IMR-90 (cell line): ENCODE measurements at places on chromosomes 2 and 18. TPM values are rescaled to one million over a fixed set of nuclear protein-coding genes. Genes with fewer than 3 reads are reported as not detected.

Gene LOXL3
- total RNA-seq: 14.2 and 17.9 TPM in 2 replicates

GRCh38 chr2:133390156-133390555 lies 178.1 kb downstream of the NCKAP5 start:
- no peak overlapping the region for H3K4me3 ChIP-seq
- H3K4me1 ChIP-seq: peaks cover 2% of the 10 kb centered on the region
- H3K36me3 ChIP-seq: no peaks in the 10 kb centered on the region
- H3K27ac ChIP-seq: no peak overlapping the region

DNA sequence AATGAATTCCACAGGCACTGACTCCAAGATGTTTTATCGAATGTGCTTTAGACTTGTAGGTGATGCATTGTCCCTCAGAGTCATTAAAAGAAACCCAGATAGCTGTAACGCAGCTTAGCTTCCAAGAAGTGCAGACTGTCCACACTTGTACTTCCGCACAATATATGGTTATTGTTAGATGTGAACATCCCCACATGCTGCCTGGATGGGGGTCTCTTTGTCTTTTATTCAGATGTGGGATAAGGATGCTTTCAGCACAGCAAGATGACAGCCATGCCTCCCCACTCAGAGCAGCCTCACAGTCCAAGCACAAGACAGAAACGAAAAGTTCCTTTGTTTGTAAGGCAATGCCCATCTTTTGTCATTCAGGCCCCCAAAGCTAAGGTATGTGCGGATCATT lies 416.6 kb downstream of the HRH4 start:
- no peak overlapping the region for H3K27ac ChIP-seq
- H3K4me1 ChIP-seq: peaks cover 8% of the 10 kb centered on the region
- H3K36me3 ChIP-seq: no peaks in the 10 kb centered on the region
- H3K27me3 ChIP-seq: no peaks in the 10 kb centered on the region
- DNase-seq: no peak

GRCh38 chr18:48766026-48766425 lies 184.7 kb downstream of the SMAD7 start:
- peaks cover 25% of the 10 kb centered on the region for H3K4me1 ChIP-seq
- peak; percentile 73 for DNase-seq
- H3K4me3 ChIP-seq: no peak overlapping the region
- peak overlapping the region; percentile 70; the same call in 1 of the 2 replicates for H3K27ac ChIP-seq
- H3K27me3 ChIP-seq: no peaks in the 10 kb centered on the region
- peaks cover 57% of the 10 kb centered on the region for H3K36me3 ChIP-seq

Gene CXCR1
- not detected in 2 replicates for total RNA-seq

Gene PRKCE
- total RNA-seq: 13.3 and 32.4 TPM in 2 replicates

DNA sequence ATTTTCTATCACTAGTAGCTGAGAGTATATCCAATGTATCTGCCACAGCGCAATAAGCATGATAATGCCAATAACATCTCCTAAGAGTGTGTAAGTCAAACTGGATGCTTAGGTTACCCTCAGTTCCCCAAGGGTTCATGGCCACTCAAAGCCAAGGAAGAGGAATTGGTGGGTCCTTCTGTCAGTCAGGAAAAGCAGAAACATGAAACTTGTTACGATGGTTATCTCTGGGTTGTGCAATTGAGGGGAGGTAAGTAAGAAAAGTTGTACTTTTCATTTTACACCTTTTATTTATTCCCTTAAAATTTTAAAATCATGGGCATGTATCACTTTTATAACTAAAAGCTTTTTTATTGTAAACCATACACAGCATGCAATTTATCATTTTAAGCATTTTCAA lies 10.1 kb upstream of the GAD1 start:
- no peak overlapping the region for H3K4me3 ChIP-seq
- H3K4me1 ChIP-seq: no peaks in the 10 kb centered on the region

Gene PSMA8
- not detected in 2 replicates for total RNA-seq

DNA sequence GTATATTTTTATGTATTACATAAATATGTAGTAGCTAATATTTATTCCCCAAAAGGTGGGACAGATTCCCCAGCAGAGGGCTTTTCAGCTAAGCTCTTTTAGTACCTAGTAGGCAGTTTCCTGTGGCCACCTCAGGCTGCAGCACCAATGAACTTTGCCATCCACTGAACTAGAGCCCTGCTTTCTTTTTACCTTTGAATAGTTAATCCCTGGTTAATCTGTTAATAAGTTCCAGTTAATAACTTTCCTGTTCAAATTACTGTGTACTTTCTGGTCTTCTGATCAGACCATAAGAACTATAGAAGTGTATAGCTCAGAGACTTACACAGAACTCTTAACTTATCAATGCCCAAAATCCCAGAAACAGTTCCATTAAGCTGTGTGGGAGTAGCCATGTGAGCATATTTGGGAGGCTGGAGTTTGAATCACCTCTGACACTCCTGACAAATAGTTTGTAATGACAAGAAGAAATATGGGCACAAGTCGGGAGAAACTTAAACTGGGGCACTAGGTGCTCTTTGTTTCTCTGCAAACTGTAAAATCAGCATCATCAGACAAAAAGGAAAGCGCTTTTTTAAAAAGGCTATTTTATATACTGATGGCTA lies 40.0 kb downstream of the ASXL2 start:
- peaks cover 3% of the 10 kb centered on the region for H3K36me3 ChIP-seq
- H3K4me1 ChIP-seq: peaks cover 4% of the 10 kb centered on the region; the same call in 1 of the 2 replicates
- DNase-seq: no peak
- no peaks in the 10 kb centered on the region for H3K27me3 ChIP-seq

DNA sequence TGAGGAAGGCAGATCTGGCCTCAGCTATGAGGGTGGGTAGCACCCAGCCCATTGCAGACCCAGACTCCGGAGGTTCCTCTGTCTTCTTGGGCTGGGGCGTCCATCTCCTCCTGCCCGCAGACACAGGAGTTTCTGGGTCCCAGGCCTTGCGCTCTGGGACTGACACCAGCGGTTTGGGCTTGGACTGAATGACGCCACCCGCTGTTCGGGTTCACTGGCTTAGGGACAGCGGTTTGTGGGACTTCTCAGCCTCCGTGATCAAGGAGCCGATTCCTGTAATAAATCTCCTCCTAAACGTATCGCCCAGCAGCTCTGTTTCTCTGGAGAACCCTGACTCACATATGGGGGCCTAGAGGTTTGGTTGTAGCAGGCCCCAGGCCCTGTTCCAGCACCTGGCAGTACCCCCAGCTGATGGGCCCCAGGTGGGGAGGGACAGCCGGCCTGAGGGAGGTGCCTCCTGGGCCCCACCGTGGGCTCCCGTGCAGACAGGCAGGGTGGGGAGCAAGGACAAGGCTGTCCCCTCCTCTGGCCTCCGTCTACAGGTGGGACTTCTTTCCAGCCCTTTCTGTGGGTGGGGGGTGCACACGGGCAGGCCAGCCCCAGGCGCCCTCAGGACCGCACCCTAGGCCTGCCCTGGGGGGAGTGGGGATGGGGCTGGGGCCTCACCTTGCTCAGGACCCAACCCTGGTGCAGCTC lies 4.5 kb upstream of the AQP12A start:
- no peak overlapping the region for H3K27ac ChIP-seq
- no peak for DNase-seq
- H3K36me3 ChIP-seq: no peaks in the 10 kb centered on the region
- H3K27me3 ChIP-seq: peaks cover 33% of the 10 kb centered on the region
- H3K4me1 ChIP-seq: no peaks in the 10 kb centered on the region
- no peak overlapping the region for H3K4me3 ChIP-seq

DNA sequence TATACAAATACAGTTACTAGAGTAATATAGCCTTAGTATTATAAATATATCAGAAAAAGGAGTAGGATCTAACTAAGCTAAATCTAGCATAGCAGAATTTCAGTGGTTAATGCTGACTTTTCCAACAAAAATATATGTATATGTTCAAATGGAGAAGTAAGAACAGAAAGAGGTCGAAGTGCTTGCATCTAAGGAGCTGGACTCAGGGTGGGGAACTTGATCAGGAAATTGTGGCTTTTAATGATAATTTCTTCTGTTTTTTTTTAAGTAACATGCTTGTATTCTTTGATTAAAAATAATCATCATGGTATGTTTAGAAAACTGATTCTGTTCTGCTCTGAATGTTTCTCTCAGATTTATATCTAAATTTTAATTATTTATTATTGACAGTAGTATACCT lies 327.1 kb downstream of the GALNT13 start:
- H3K27ac ChIP-seq: no peak overlapping the region
- H3K4me3 ChIP-seq: no peak overlapping the region
- no peaks in the 10 kb centered on the region for H3K27me3 ChIP-seq
- DNase-seq: no peak
- H3K4me1 ChIP-seq: no peaks in the 10 kb centered on the region

DNA sequence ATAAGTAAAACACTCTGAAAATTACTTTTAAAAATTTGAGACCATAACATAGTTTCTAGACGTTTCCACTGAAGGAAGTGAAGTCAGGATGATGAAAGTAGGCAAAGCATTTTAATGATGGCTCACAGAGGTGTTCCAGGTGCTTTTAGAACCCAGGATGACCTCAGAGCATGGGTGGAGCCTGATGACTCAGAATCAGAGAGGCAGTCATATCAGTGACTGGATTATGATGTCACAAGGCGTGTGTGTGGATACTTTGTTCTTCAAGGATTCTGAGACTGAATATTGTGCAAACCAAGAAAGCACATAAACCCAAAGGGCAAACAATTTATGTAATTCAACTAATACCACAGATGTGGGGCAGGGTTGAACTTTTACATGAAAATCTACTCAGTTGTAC lies 208.0 kb upstream of the FBXO11 start:
- H3K27ac ChIP-seq: no peak overlapping the region
- peak; percentile 77 for DNase-seq
- H3K36me3 ChIP-seq: no peaks in the 10 kb centered on the region

GRCh38 chr2:239858179-239858578 lies 167.0 kb downstream of the NDUFA10 start:
- H3K27ac ChIP-seq: no peak overlapping the region
- DNase-seq: no peak
- H3K4me1 ChIP-seq: no peaks in the 10 kb centered on the region
- no peak overlapping the region for H3K4me3 ChIP-seq
- H3K27me3 ChIP-seq: no peaks in the 10 kb centered on the region

DNA sequence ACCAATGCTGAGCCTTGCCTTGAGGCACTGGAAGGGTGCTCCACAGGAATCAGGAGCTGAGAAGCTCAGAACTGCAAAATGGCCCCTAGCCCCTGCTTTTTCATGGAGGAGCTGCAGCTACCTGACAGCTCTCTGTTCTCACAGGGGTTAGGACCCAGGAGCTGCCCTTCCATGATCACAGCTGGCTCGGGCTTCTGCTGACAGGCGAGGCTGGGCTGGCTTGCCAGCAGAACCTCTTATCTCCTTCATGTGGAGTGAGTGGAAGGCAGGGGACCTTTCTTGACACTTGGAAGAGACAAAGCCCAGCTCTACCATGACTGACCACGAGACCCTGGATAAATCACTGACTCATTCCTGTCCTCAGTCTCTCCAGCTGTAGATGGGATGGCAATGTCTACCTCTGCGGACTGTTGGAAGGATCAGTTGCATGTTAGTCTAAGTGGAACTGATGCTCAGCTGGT lies 113.4 kb downstream of the CAPN13 start:
- DNase-seq: no peak
- H3K27me3 ChIP-seq: no peaks in the 10 kb centered on the region
- no peaks in the 10 kb centered on the region for H3K36me3 ChIP-seq
- H3K27ac ChIP-seq: no peak overlapping the region
- peaks cover 18% of the 10 kb centered on the region for H3K4me1 ChIP-seq
- no peak overlapping the region for H3K4me3 ChIP-seq

Gene VAMP8
- total RNA-seq: 0.83 and 0.90 TPM in 2 replicates

Gene SCG2
- total RNA-seq: 0.36 and 0.56 TPM in 2 replicates

DNA sequence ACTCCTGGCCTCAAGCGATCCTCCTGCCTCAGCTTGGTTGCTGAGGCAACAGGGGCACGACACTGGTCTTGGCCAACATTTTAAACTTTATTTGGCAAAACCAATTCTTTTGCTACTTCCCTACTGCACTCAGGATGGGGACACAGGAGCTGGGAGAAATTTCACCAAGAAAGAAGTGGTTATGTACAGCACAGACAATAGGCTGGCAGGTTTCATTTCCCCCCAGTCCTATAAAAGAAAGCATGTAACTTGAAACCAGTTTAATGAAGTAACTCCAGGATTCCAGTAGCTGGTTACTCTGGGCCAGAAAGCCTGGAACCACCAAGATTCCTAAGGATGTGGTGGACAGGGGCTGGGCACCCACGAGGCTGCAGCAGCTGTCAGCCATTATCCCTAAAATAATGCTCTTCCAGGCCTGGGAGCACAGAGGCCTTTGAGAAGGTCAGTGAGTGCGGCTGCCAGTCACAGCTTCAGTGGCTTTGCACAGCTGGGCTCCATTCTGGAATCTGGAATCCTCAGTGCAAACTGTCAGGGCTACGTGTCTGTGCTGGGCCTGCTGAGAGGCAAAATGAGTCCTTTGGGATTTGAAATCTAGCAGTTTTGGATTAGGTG lies 142.3 kb upstream of the ITGA6 start:
- H3K4me3 ChIP-seq: no peak overlapping the region
- H3K4me1 ChIP-seq: peaks cover 13% of the 10 kb centered on the region
- H3K36me3 ChIP-seq: no peaks in the 10 kb centered on the region
- peak overlapping the region; percentile 11 for H3K27ac ChIP-seq

Gene TCF23
- total RNA-seq: not detected in 2 replicates

DNA sequence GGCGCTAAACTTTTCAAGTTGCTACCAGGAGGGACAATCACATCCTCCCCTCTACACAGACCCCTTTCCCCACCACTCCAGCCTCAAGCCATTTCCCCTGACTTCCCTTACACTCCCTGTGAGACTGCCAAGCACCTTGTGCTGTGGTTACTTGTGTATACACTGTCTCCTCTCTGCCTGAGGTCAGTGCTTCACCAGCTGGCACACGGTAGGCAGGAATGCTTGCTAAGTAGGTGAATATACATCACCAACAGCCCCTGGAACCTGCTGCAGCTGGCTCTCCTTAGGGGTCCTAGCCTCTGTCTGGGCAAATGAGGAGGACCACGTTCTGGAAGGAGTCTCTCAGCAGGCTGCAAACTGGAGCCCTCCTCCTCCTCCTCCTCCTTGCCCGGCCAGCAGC lies 38.3 kb upstream of the ACAA2 start:
- H3K36me3 ChIP-seq: no peaks in the 10 kb centered on the region
- DNase-seq: no peak
- peaks cover 5% of the 10 kb centered on the region; the same call in 1 of the 2 replicates for H3K27me3 ChIP-seq
- H3K27ac ChIP-seq: no peak overlapping the region
- H3K4me3 ChIP-seq: no peak overlapping the region

GRCh38 chr18:23827681-23828080 lies 138.4 kb downstream of the LAMA3 start:
- no peaks in the 10 kb centered on the region for H3K4me1 ChIP-seq
- H3K36me3 ChIP-seq: no peaks in the 10 kb centered on the region; the same call in 1 of the 2 replicates
- H3K27me3 ChIP-seq: no peaks in the 10 kb centered on the region

GRCh38 chr18:48913775-48914174 lies 37.0 kb downstream of the SMAD7 start:
- no peak for DNase-seq
- no peak overlapping the region for H3K27ac ChIP-seq
- no peak overlapping the region for H3K4me3 ChIP-seq
- H3K4me1 ChIP-seq: peaks cover 5% of the 10 kb centered on the region; the same call in 1 of the 2 replicates
- H3K27me3 ChIP-seq: no peaks in the 10 kb centered on the region

- H3K36me3 ChIP-seq: no peaks in the 10 kb centered on the region
- H3K27ac ChIP-seq: no peak overlapping the region
- H3K4me3 ChIP-seq: no peak overlapping the region
- no peak for DNase-seq
- peaks cover 17% of the 10 kb centered on the region for H3K27me3 ChIP-seq
Observed at GRCh38 chr2:171629113-171629512, 58.2 kb upstream of the DYNC1I2 start.

- H3K27me3 ChIP-seq: no peaks in the 10 kb centered on the region
- H3K4me1 ChIP-seq: peaks cover 49% of the 10 kb centered on the region
- H3K36me3 ChIP-seq: no peaks in the 10 kb centered on the region
Observed at GRCh38 chr2:46874236-46874929, 41.2 kb downstream of the MCFD2 start.

Gene INSIG2
- total RNA-seq: 9.1 and 12.5 TPM in 2 replicates

GRCh38 chr2:220708366-220708765 lies 863.7 kb downstream of the EPHA4 start:
- H3K27me3 ChIP-seq: no peaks in the 10 kb centered on the region
- H3K4me3 ChIP-seq: no peak overlapping the region
- H3K27ac ChIP-seq: no peak overlapping the region
- H3K4me1 ChIP-seq: no peaks in the 10 kb centered on the region
- no peaks in the 10 kb centered on the region for H3K36me3 ChIP-seq
